Kidney capillary endothelial cell (primary cell): ENCODE measurements at places on chromosomes 12 and 14.

GRCh38 chr12:116121453-116121871 lies 156.0 kb downstream of the MED13L start:
- peak; percentile 53 for DNase-seq

- no peak for DNase-seq
These were observed 633 bp upstream of the RNU4-2 start for GRCh38 chr12:120292411-120292660.

- DNase-seq, result no peak
These were observed 184.3 kb downstream of the ADGRD1 start for GRCh38 chr12:131137836-131138637.

DNA sequence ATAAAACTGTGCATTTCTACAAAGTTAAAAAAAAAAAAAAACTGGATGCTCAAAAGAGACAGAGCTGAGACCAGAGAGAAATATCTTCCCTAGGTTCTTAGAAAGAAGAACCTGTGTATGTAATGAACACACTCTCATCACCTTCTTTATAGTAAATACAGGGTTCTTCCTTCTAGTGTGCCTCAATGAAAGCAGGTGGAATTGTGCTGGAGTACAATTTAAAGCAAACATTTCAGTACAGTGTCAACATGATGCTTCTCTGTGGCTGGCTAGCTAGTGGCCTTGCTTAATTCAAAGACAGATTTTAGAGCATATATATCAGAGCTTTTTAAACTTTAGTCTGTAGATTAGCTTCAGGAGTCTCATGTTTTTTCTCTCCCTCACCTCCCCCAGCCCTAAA lies 249.8 kb upstream of the ARHGAP5 start:
- DNase-seq, result no peak

DNA sequence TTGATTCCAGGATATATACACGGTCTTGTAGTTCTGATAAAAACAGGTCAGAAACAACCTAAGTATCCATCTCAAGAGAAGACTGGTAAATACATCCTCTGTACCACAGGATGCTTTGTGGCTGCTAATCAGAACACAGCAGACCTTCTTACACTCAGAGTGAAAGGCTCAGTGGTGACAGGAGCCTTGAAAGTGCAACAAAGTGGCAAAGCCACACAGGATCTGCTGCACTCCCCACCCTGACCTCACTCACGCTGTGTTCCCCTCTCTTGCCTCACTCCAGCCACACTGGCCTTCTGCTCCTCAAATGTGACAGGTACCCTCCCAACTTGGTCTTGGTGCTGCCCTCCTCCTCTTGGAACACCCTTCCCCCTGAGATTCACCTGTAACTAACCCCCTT lies 98.1 kb upstream of the GRIP1 start:
- no peak for DNase-seq

GRCh38 chr14:23538785-23539184 lies 12.8 kb downstream of the ZFHX2 start:
- no peak for DNase-seq

DNA sequence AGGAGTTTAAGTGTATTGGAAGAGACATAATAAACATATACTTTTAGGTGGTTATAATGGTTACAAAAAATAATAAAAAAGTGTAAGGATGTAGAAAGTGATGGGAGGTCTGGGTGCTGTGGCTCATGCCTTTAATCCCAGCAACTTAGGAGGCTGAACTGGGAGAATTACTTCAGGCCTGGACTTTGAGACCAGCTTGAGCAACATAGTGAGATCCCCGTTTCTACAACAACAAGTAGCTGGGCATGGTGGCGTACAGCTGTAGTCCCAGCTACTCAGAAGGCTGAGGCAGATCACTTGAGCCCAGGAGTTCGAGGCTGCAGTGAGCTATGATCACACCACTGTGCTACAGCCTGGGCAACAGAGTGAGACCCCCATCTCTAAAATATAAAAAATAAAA lies 19.0 kb downstream of the NUBPL start:
- no peak for DNase-seq

- DNase-seq, result no peak
These were observed 146.3 kb downstream of the APAF1 start for GRCh38 chr12:98791406-98791805.

- no peak for DNase-seq
These were observed 54.1 kb downstream of the DUSP16 start for GRCh38 chr12:12508612-12509011.

GRCh38 chr14:53528185-53528671 lies 375.1 kb upstream of the DDHD1 start:
- no peak for DNase-seq

DNA sequence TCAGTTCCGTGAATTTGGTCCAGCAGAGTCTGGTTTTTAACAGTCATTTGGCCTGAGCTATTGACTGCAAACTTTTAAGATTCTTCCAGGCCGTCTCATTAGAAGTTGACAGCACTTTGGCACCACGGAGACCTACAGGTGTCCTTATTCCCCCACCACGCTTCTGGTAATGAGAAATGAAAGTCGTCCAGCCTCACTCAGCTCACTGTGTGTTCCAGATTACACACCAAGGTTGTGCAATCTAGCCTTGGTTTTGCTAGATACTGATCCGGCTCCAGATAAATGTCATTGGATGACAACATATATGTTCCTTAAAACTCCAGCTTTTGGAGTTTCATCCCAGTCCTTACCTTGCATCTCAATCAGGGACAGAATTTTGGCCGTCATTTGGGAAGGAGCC lies 210.4 kb downstream of the CHST11 start:
- no peak for DNase-seq

DNA sequence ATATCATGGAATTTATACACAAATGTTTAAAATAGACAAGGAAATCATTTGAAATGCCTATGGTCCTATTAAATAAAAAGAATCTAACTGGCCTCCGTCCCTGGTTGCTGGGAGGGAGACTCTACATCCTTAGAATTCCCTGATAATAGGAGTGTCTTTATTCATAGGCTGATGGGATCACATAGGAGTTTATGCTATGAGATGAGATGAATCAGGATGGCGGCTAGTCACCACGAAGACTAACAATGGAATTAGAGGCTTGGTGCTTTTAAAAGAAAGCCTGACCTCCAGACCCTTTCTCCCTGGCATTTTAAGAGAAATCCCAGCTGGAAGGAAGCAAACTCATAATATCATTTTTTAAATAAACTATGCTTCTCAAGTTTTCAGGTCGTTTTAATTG lies 69.7 kb downstream of the SEC23A start:
- DNase-seq, result peak; percentile 63

DNA sequence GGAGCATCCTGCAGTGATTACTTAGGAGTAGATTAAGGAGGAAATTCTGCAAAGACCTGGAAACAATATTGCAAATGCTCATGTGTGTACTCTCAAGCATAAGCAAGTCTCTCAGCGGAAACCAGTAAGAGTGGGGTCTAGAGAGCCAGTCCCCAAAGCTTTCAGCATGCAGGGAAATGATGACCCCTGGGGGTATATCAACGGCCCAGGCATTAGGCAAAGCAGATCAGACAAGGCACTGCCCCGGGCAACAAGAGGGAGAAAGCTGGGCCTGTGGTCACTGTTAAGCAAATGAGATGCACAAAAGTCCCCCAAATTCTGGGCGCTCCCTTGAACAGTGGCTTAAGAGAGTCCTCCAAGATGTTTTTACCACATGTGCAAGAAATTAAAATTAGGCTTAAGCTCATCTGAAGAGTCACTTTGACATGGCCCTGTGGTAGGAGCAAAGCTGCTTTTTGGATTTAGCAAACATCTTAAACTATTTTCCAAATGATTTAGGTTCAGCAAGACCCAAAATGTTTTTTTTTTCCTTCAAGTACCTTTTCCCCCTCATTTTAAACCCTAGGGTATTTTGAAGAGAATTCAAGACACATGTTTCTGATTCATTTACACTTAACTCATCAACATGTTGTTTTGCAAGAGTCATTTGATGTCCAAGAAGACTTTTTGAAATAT lies 457.1 kb upstream of the TBX3 start:
- no peak for DNase-seq

GRCh38 chr14:55361190-55361589 lies 50.4 kb downstream of the ATG14 start:
- no peak for DNase-seq

- no peak for DNase-seq
These were observed 788.4 kb downstream of the SLC6A15 start for GRCh38 chr12:84124211-84124610.

GRCh38 chr12:6416596-6416995 lies 28.2 kb upstream of the CD27 start:
- no peak for DNase-seq
